ENCODE measurements at places on chromosomes 4 and X. TPM values are rescaled to one million over a fixed set of nuclear protein-coding genes. Genes with fewer than 3 reads are reported as not detected.
A peak's percentile ranks its signal among the peaks of the same experiment; 100 is the strongest.

GRCh38 chr4:76765473-76766183 lies 132.3 kb downstream of the SOWAHB start:
- DNase-seq: no peak

GRCh38 chrX:125175991-125176584 lies 143.6 kb upstream of the TEX13C start:
- no peak for DNase-seq

Gene ACOX3
- 14.8 TPM for total RNA-seq

Gene AMER1
- total RNA-seq: 4.9 TPM

Gene CDKL5
- 7.0 TPM for total RNA-seq

- no peak for DNase-seq
These were observed 24.3 kb downstream of the SMIM20 start for GRCh38 chr4:25938366-25938765.

DNA sequence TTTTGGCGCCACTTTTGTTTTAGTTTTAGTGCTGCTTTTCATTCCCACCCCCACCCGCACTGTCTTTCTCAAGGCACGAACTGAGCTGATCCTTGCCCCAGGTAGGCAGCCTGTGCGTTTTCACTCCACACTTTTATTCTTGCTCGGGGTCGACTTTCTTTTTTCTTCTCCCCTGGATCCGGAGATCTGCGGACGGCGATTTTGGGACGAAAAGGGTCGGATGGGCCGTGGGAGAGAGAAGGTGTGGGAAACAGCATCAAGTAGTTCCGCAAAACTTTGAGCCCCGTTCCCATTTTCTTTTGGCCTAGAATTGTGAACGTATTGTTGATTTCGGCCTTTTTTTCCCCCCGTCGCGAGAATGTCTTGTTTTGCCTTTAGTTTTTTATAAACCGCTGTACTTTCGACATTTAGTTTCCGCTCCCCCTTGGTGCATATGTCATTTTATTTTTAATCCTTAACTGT lies 531 bp downstream of the STAG2 start:
- DNase-seq: peak; percentile 51

- no peak for DNase-seq
These were observed 320.8 kb upstream of the RASGEF1B start for GRCh38 chr4:81792521-81792920.

DNA sequence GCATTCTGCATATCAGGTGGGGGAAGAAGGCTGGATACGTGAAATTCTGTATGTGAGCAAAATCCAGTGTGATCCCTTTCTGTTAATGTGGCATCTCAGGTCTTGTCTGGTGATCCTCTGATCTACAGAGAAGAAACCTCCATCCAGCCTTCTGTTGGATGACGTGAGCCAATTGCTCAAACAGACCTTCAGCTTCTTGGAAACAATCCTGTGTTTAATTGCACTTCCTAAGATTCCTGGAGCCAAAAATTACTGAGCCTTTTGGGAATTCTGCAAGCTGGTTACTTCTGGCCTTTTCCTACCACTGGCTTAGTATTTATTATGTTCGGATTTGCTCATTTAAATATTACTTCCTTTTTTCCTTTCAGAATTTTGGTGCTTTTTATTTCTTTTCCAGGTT lies 51.2 kb downstream of the TRIML1 start:
- DNase-seq: no peak

Gene ZNF41
- 13.1 TPM for total RNA-seq

DNA sequence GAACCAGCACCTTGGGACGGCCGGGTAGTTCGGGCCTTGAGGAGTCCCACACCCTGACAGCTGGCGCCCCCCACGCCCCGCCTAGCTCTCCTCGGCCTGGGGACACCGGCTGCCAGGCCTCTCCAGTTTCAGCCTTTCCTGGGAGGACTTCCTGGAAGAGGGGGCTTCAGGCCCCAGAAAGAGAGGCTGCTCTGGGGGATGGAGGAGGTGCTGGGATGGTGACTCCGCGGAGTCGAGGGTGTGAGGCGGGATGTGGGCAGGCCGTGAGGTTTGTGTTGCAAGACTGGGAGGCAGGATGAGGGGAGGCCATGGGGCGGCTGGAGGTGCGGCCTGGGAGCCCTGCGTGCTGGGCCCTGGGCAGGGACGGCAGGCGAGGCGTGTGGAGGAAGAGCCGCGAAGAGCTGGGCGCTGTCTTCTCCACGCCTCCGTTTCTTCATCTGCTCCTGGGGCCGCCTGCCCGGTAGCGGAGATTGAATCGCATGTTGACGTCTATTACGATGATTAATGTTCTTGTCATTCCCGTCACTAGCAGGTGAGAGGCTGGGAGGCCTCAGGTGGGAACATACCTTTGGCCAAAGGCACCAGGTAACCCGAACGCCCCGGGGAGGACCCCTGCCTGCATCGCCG lies 918 bp upstream of the FGFRL1 start:
- DNase-seq: peak; percentile 73

DNA sequence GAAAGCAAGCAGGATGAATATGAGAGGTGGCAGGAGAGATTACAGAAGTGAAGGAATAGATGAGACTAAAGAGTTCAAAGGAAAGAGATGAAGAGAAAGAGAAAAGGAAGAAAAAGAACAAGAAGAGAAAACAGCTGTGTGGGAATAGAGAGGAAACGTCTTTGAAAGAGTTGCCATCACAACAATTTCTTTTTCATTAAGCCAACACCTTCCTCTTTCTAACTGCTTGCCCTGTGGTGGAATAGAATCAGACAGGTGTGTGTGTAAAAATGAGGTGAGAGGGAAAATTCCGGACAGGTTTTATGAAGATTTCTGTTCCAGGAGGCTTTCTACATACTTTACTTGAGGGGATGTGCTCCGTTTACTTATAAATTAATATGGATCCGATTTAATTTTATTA lies 28.8 kb downstream of the DTHD1 start:
- no peak for DNase-seq

Gene PPARGC1A
- total RNA-seq: not detected

DNA sequence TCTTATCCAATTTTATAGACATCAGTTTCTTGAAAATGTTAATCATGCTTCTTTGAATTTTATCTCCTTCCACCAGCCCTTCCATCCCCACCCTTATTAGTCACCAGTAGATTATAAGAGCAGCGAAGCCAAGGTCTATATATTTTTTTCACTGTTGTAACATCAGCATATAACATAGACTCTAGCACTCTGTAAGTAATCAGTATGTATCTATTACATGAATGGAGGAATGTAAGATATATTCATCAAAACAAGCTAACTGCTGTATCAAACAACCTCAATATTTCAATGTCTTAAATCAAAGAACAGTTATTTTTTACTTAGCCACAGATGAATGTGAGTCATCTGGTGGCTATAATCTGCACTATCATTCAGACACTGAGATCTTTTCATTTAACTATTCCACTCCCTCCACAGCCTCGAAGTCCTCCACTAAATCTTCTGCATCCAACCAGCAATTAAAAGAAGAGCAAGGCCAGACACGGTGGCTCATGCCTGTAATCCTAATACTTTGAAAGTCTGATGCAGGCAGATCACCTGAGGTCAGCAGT lies 178.9 kb downstream of the CENPC start:
- no peak for DNase-seq

- no peak for DNase-seq
These were observed 213.4 kb downstream of the TMA16 start for GRCh38 chr4:163707873-163708272.

- no peak for DNase-seq
These were observed 6.1 kb upstream of the BDH2 start for GRCh38 chr4:103105558-103106356.

Gene STK26
- 45.1 TPM for total RNA-seq

Gene SPRY1
- 20.5 TPM for total RNA-seq

- DNase-seq: peak; percentile 70
These were observed 26.0 kb upstream of the YTHDC1 start for GRCh38 chr4:68375667-68376559.

DNA sequence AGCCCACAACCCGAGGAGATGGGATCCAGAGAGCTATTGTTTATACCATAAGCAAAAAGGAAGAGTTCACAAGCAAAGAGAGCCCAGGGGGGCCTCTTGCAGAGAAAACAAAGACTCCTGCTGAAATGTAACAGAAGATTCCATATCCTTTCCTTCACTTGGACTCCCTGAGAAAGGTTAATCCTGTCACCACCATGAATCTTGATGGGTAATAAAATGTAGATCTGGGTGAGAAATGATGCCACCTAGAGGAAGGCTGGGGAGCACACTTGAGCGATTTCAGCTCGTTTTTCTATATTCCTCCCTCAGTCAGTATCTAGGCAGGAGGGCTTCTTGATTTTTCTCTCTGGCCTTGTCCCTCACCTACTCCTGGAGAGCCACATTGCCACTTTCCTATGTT lies 10.2 kb upstream of the KCNE5 start:
- no peak for DNase-seq

GRCh38 chr4:75698963-75699228 lies 25.5 kb upstream of the USO1 start:
- no peak for DNase-seq

Gene KIF4A
- total RNA-seq: 0.21 TPM

DNA sequence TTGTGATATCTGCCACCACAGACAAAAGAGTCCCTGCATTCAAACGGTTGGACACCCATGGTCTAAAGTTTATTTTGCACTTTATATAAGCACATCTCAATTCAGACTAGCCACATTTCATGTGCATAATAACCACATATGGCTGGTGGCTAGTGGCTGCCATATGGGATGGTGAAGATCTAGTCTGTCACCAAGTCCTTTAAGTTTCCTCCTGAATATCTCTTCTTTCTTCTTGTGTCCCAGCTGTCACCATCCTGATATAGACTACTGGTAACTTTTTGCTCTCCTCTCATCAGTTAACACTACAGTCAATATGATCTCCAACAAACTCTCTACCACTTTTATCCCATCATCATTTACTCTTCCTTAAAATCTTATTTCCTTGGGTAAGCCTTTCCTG lies 9.3 kb downstream of the HSPA4L start:
- no peak for DNase-seq

Gene OTC
- total RNA-seq: not detected

DNA sequence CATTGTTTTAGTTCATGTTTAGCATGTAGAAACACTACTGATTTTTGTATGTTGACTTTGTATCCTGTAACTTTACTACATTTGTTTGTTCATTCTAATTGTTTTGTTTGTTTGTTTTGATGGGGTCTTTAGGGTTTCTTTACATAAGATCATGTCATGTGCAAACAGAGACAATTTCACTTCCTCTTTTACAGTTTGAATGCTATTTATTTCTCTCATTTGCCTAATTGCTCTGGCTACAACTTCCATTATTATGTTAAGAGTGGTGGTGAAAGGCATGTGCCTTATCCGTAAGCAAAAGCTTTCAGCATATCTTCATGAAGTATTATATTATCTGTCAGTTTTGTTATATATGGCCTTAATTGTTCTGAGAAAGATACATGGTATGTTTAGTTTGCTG lies 571.1 kb downstream of the PCDH7 start:
- no peak for DNase-seq

Gene GC
- total RNA-seq: not detected

DNA sequence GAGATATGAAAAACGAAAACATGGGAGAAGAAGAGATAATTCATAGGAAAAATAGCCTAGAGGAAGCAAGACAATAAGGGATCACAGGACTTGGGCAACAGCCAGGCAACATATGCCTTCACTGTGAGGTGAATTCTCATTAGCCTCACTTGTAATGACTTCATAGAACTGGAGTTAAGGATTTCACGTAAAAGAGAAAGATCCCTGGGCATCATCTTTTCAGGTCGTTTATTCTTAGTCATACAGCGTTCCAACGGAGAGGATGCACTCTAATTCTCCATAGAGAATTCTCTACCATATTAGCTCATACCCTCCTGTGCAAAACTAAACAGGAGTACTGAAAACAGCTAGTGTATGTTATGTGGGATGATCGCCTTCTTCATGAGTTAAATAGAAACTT lies 1.4 kb downstream of the PRKG2 start:
- DNase-seq: no peak

DNA sequence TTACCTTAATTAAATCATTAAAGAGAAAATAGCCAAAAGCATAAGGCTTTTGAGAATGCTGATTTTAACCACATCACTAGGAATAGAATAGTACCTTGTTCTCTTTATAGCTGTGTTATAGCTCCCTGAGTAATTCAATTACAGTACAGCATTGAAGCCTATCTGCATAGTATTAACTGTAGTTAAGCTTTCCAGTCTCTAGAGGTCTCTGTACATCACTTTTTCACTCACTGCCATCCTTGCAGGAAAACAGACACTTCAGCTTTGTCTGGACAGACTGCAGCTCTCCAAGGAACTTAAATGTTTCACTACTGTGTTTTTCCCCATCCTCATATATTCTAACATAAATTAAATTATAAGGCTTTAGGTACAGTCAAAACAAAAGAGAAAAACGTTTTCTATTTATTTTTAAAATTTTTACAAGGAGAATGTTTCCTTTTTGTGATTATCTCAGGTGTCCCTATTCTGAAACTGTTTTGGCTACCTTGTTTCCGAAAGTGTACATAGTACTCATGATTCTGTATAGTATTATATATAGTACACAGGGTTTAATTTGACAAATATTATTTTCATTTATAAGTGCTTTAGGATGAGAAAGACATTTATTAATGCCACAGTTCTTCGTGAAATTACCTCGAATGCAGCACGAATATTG lies 407.9 kb downstream of the PCDH18 start:
- DNase-seq: no peak

DNA sequence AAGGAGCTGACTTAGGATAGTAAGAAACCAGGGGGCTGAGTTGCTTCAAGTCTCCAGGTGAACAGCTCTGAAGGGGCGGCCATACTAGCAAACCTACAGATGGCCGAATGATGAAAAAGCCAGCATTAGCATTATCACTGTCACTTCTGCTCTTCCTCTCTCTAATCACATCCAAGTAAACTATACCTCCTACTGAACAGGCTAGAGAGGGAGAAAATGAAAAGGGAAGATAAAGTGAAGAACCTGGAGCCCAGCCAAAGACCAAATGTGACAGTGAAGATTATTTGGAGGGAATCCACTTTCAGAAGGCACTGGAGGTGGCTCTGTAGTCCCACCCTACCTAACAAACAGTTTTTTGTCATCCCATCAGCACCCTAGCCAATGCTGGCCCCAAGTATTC lies 50.4 kb upstream of the PRPS1 start:
- DNase-seq: no peak

GRCh38 chrX:41538707-41539106 lies 91.6 kb downstream of the NYX start:
- no peak for DNase-seq

Gene CHM
- total RNA-seq: 22.6 TPM

DNA sequence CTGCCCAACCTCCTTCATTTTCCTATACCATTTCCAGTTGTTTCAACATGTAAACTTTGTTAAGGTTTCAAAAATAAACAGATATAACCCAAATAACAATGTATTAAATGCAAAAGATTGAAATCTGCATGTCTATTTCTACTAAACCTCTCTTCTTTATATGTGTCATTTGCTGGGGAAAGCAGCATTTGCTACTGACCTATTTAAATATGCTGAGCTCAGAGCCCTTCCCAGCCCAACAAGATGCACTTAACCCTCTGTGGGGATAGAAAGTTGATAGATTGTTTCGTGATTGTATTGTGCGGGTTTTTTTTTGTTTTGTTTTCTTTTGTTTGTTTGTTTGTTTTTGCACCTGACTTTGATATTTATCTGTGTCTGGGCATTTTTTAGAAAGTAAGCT lies 139.5 kb downstream of the UCHL1 start:
- DNase-seq: no peak
